ENCODE measurements at places on chromosomes 3 and 15. TPM values are rescaled to one million over a fixed set of nuclear protein-coding genes. Genes with fewer than 3 reads are reported as not detected.
A peak's percentile ranks its signal among the peaks of the same experiment; 100 is the strongest.

GRCh38 chr3:77254967-77255831 lies 215.3 kb downstream of the ROBO2 start:
- peak; percentile 47 for DNase-seq

DNA sequence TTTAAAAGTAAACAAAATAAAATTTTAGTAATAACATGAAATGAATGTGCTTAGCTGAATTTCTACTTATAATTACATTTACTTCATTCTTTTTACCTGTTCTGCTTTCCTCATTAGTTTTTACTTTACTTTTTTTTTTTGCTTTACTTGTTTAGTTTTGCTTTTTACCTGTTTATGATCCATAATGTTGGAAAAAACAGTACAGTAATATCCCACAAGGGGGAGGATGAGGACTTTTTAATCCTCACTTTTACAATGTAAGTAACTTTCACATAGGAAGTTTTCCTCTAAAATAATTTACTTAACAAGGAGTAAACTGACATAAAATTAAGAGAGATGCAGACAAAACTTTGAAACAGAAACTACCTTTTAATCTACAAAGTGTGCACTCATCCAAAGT lies 268.7 kb downstream of the TBC1D5 start:
- no peak for DNase-seq

DNA sequence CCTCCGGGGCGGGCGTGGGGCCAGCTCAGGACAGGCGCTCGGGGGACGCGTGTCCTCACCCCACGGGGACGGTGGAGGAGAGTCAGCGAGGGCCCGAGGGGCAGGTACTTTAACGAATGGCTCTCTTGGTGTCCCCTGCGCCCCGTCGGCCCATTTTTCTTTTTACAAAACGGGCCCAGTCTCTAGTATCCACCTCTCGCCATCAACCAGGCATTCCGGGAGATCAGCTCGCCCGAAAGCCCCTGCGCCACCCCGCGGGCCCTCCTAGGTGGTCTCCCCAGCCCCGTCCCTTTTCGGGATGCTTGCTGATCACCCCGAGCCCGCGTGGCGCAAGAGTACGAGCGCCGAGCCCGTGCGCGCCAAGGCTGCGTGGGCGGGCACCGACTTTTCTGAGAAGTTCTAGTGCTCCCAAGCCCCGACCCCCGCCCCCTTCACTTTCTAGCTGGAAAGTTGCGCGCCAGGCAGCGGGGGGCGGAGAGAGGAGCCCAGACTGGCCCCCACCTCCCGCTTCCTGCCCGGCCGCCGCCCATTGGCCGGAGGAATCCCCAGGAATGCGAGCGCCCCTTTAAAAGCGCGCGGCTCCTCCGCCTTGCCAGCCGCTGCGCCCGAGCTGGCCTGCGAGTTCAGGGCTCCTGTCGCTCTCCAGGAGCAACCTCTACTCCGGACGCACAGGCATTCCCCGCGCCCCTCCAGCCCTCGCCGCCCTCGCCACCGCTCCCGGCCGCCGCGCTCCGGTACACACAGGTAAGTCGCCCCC lies at the start of gene THBS1:
TSS of gene THBS1 (plus strand) at position 595 of the 757 bp plus-strand sequence. CDS start 779 bp downstream, outside the sequence.
- DNase-seq: peak; percentile 82

Gene LRRC2
- 2.0 TPM for polyA plus RNA-seq

- DNase-seq: no peak
Observed at GRCh38 chr3:153268564-153269279, 106.7 kb downstream of the RAP2B start.

DNA sequence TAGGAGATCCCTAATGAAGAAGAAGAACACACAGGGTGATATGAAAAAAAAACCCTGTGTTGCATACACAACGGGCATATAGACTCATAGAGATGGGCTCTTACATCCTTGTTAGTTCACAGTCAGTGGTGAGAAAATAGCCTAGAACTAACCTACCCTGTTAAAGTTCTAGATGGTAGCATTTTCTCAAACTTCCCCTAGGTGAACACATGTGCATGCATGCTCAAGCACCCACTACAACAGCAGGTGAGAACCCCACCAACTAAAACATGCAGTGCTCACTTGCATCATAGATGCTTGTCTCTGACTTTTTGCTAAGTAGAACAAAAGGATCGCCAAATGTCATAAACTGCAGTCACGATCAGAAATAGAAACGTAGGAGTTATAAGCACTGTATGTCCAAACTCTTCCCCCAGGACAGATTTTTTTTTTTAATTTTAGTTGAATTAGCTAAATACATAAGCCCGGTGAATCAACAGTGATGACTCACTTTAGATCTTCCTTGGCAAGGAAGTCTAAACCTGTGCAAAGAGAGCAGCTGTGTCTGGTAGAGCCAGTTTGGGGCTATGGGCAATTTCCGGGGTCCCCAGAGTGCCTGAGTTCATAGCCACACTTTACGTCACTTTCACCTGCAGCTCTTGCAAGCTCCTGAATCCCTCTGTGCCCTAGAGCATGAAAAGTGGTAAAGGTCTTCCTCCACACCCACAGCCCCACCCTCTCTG lies 96.2 kb upstream of the SEMA6D start:
- no peak for DNase-seq

GRCh38 chr3:141355242-141355641 lies 13.1 kb upstream of the ZBTB38 start:
- no peak for DNase-seq

GRCh38 chr15:85974348-85974705 lies 105.3 kb upstream of the AGBL1 start:
- DNase-seq: no peak

Gene SERPINI2
- polyA plus RNA-seq: 0.78 TPM

Gene OXTR
- polyA plus RNA-seq: 1.00 TPM

DNA sequence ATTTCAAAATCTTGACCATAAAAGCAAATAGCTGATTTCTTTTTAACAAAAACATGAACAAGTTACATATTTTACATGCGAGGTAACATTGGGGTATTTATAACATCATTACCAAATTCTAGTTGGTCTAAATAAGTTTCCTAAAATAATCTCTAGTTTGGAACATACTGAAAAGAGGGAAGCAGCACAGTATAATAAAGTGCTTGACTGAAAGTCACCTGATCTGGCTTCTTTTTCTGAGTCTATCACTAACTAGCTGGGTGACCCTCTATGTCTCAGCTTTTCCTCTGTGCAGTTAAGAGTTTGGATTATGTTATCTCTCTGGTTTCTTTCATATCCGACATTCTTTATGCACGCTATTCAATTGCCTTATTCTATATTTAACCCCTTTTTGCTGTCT lies 19.8 kb upstream of the CNTN4 start:
- no peak for DNase-seq

Gene SIDT1
- polyA plus RNA-seq: 2.6 TPM

- no peak for DNase-seq
Observed at GRCh38 chr15:38860674-38861073, 296.1 kb upstream of the RASGRP1 start.

Data from right renal cortex interstitium (tissue), 3 donors.